ENCODE measurements at places on chromosomes 6 and 20.
A peak's percentile ranks its signal among the peaks of the same experiment; 100 is the strongest.

DNA sequence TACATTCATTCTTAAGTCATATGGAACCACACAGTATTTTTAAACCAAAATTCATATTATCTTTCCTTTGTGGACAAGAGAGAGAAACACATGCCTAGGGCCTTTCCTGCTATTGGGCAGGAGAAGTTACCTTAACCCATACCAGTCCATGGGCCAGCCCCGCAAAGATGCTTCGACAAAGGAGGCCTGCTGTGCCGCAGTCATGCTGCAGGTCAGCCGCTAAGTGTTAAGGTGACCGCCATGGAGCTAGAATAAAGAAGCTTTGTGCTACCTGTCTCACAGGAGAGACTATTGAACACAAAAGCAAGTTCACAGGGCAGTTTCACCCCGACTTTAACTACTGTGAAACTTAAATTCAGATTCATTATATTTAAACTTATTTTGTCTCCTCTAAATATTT lies 62.3 kb upstream of the TMEM181 start:
- no peak for DNase-seq

DNA sequence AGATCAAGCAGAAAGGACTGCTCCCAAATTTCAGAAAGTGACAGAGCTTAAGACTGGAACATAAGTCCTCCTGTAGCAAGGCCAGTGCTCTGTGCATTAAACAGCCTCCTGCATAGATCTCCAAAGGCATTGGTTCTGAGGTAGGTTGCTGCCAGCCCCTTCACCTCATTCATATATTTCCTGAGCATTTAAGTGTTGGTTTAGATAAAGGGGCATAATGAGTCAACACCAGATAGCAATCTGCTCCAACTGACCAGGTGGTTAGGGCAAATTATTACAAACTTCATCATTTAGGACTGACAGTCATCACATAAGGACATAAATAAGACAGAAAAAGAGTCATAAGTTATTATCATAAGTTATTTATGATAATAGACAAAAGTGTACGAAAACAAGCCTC lies 10.7 kb downstream of the PTPRK start:
- DNase-seq, result no peak

GRCh38 chr6:106069478-106069877 lies 16.7 kb upstream of the PRDM1 start:
- peak; percentile 76 for DNase-seq

DNA sequence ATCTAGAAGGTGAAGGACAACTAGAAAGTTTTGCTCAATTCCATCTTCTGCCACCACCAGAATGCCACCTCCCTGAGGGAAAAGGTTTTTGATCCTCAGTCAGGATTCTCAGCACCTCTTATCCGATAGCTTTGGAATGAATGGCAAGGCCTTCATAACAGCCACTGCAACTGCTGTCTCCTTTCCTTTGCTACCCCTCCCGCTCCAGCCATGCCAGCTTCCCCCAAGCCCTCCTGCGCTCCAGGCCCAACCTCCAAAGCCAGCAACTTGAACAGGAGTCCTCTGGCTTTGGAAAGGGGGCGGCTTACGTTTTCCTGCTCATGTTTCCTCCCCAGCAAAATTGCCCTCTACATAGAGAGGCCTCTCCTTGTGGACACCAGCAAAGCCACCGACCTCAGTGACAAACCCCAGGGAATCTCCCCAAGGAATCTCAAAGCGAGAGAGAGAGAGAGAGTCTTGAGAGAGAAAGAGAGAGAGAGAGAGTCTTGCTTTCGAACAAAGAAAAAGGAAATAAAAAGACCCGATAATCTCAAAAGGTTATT lies 420 bp upstream of the BTN2A1 start:
- no peak for DNase-seq

- DNase-seq, result no peak
Observed at GRCh38 chr6:53338304-53338703, 10.4 kb downstream of the ELOVL5 start.

- no peak for DNase-seq
Observed at GRCh38 chr20:59644371-59644939, 40.1 kb downstream of the PHACTR3 start.

GRCh38 chr6:168647271-168647670 lies 206.3 kb downstream of the SMOC2 start:
- DNase-seq, result no peak

DNA sequence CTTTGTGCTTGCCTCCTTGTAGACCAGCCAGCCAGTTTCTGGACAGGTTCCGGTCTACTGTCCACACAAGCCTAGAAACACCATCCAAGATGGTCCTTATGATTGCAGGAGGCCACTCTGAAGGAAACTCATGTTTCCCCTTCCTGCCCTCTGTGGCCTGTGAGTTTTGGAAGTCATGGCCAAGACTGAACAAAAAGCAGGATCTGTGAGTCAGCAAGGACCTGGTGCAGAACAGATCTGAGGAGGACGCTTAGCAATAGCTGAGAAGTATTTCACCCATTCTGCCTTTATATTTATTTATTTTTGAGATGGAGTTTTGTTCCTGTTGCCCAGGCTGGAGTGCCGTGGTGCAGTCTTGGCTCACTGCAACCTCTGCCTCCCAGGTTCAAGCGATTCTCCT lies 134.6 kb upstream of the EEF1E1 start:
- no peak for DNase-seq

- peak; percentile 65 for DNase-seq
Observed at GRCh38 chr6:73969971-73970970, 274.3 kb downstream of the CD109 start.

GRCh38 chr20:13401596-13401995 lies 180.5 kb downstream of the ISM1 start:
- no peak for DNase-seq

- DNase-seq, result no peak
Observed at GRCh38 chr6:30009113-30009512, 52.0 kb upstream of the POLR1H start.

Data from brain (organoid and tissue), 16 donors.